Trophoblast cell (in vitro differentiated cells and primary cell): ENCODE measurements at places on chromosomes 1 and 21.

DNA sequence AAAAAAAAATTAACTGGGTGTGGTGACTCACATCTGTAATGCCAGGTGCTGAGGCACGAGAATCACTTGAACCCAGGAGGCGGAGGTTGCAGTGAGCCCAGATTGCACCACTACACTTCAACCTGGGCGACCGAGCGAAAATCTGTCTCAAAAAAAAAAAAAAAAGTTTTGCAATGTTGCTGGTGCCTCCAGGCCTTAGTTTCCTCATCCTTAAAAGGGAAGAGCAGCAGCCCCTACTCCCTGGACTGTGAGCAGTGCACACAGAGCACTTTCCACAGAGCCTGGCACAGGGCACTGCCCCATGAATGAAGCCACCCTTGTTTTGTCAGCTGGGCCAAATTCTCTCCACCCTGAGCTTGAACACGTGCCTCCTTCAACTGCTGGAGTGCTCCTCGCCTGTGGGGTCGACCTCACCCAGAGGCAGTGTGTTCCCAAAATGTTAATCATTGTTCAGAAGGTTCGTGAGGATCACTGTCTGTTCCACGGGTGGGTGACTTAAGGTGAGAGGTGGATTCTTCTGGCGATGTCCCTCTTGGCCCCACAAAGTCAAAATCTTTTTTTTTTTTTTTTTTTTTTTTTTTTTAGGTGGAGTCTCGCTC, 152.1 kb upstream of the TMEM51 start:
- DNase-seq, result peak; percentile 67
- peak overlapping the region; percentile 46 for H3K4me3 ChIP-seq
- peaks cover 12% of the 10 kb centered on the region for H3K4me1 ChIP-seq
- no peak overlapping the region for H3K27ac ChIP-seq
- no peaks in the 10 kb centered on the region for H3K27me3 ChIP-seq
- peaks cover 2% of the 10 kb centered on the region for H3K36me3 ChIP-seq

DNA sequence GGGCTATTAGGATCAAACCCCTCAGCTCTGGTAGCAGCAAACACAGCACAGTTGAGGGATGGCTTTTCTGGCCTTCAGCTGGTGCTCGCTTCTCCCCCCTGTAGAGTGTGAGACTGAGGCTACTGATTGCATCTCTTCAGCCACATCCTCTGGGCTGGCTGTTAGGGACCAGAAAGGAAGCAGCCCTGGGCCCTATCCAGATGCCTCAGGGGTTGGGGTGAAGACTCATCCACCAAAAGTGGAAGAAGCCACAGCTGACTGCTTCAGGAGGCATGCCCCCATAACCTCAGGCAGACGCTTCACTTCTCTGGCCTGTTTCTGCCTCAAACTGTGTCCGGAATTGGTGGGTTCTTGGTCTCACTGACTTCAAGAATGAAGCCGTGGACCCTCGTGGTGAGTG, 6.2 kb upstream of the TMEM200B start:
- H3K36me3 ChIP-seq, result no peaks in the 10 kb centered on the region
- no peak for DNase-seq
- H3K4me1 ChIP-seq, result peaks cover 2% of the 10 kb centered on the region
- H3K4me3 ChIP-seq, result no peak overlapping the region

DNA sequence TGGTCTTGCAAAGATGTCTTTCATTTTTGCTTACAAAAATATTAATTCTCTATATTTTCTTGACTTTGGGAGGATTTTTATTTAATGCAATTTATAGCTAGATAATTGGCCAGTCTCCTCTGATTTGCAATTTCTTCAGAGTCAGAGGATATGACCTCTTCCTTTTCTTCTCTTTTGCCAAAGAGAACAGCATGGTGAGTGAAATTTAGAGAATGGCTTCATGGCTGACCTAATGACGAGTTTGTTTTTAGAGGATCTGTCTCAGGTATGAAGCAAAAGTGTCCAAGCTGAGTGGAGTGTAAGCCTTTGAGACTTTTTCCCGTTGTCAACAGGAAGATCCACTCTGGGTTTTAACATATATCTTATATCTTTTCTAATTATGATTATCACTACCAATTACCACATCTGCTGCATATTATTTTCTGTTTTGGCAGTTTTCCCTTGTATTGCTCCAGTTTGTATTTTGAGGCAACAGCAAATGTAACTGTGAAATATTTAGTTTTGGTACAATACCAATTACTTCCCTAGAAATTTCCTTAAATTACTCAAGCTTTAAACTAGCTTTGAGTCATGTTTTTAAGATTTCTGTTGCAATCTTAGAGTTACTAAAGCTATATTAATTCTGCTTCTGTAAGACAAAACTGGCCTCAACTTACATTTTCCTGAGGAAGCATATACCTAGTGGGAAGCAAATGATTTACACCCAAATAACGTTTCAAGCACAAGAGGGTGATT, 332.8 kb upstream of the ZRANB2 start:
- H3K4me1 ChIP-seq, result no peaks in the 10 kb centered on the region
- H3K27ac ChIP-seq, result no peak overlapping the region
- no peak overlapping the region for H3K4me3 ChIP-seq
- H3K27me3 ChIP-seq, result no peaks in the 10 kb centered on the region
- DNase-seq, result no peak
- H3K36me3 ChIP-seq, result no peaks in the 10 kb centered on the region

- no peaks in the 10 kb centered on the region for H3K36me3 ChIP-seq
- H3K27ac ChIP-seq, result no peak overlapping the region
- H3K4me1 ChIP-seq, result peaks cover 4% of the 10 kb centered on the region
- DNase-seq, result peak; percentile 86
- H3K4me3 ChIP-seq, result no peak overlapping the region
- no peaks in the 10 kb centered on the region for H3K27me3 ChIP-seq
These were observed 84.3 kb upstream of the VAV3 start for GRCh38 chr1:108049178-108049819.

GRCh38 chr1:3948344-3948743, 48.3 kb upstream of the C1orf174 start:
- peaks cover 3% of the 10 kb centered on the region for H3K4me1 ChIP-seq
- peak; percentile 30 for DNase-seq
- H3K36me3 ChIP-seq, result no peaks in the 10 kb centered on the region
- no peak overlapping the region for H3K4me3 ChIP-seq
- no peaks in the 10 kb centered on the region for H3K27me3 ChIP-seq

GRCh38 chr1:238364214-238364892, 473.6 kb upstream of the ZP4 start:
- H3K4me3 ChIP-seq, result no peak overlapping the region
- H3K27ac ChIP-seq, result no peak overlapping the region
- no peaks in the 10 kb centered on the region for H3K36me3 ChIP-seq
- H3K27me3 ChIP-seq, result no peaks in the 10 kb centered on the region
